Smooth muscle cell of the umbilical artery (primary cell): ENCODE measurements at places on chromosomes 2 and 18. TPM values are rescaled to one million over a fixed set of nuclear protein-coding genes. Genes with fewer than 3 reads are reported as not detected.

The TGIF1 gene
- total RNA-seq = 129 and 143 TPM in 2 replicates

The IER3IP1 gene
- 22.3 and 24.7 TPM in 2 replicates for total RNA-seq

The FSHR gene
- total RNA-seq = not detected in 2 replicates

The TLK1 gene
- 19.0 and 29.6 TPM in 2 replicates for total RNA-seq

The NIF3L1 gene
- 18.7 and 21.7 TPM in 2 replicates for total RNA-seq

The GRHL1 gene
- total RNA-seq = 0.09 and 0.59 TPM in 2 replicates

The HK2 gene
- total RNA-seq = 51.7 and 62.4 TPM in 2 replicates

The IL1B gene
- 159 and 281 TPM in 2 replicates for total RNA-seq

The DPP10 gene
- total RNA-seq = 0.74 and 1.5 TPM in 2 replicates

The CPSF3 gene
- 63.5 and 99.2 TPM in 2 replicates for total RNA-seq

The TNFRSF11A gene
- under 0.01 and 0.14 TPM in 2 replicates for total RNA-seq

The OTX1 gene
- not detected in 2 replicates for total RNA-seq

The RNF149 gene
- total RNA-seq = 43.0 and 49.9 TPM in 2 replicates

The ZNF236 gene
- 9.9 and 15.4 TPM in 2 replicates for total RNA-seq

The SRD5A2 gene
- total RNA-seq = not detected in 2 replicates

The AGXT gene
- total RNA-seq = not detected in 2 replicates

The ANKRD30BL gene
- not detected in 2 replicates for total RNA-seq

The CCDC141 gene
- total RNA-seq = not detected in 2 replicates

The NEU2 gene
- total RNA-seq = not detected in 2 replicates

The IL1RL2 gene
- 0.30 and 0.42 TPM in 2 replicates for total RNA-seq

The ATF2 gene
- total RNA-seq = 39.5 and 45.8 TPM in 2 replicates

The WNT6 gene
- not detected in 2 replicates for total RNA-seq

The ALPP gene
- not detected in 2 replicates for total RNA-seq

The INHA gene
- total RNA-seq = 0.55 TPM in 1 of 2 replicates, not detected in the other

The KCNF1 gene
- not detected in 2 replicates for total RNA-seq

The IMP4 gene
- 70.7 and 98.1 TPM in 2 replicates for total RNA-seq

The FLACC1 gene
- total RNA-seq = 0.89 and 1.7 TPM in 2 replicates

The C2orf78 gene
- not detected in 2 replicates for total RNA-seq

The FHL2 gene
- 82.8 and 193 TPM in 2 replicates for total RNA-seq

The IL1R2 gene
- not detected in 2 replicates for total RNA-seq

The FSIP2 gene
- total RNA-seq = 0.05 TPM in 1 of 2 replicates, not detected in the other

The ITSN2 gene
- 19.9 and 29.1 TPM in 2 replicates for total RNA-seq

The FTCDNL1 gene
- total RNA-seq = 1.5 and 1.8 TPM in 2 replicates

The NAGK gene
- 57.3 and 61.8 TPM in 2 replicates for total RNA-seq

The POTEJ gene
- not detected in 2 replicates for total RNA-seq

The KCNJ13 gene
- 0.14 and 2.7 TPM in 2 replicates for total RNA-seq

The MCM6 gene
- total RNA-seq = 7.7 and 23.6 TPM in 2 replicates

The KCNG2 gene
- not detected in 2 replicates for total RNA-seq

The RGPD8 gene
- 18.4 and 22.1 TPM in 2 replicates for total RNA-seq

The SOX11 gene
- 8.9 and 11.9 TPM in 2 replicates for total RNA-seq

The L3MBTL4 gene
- not detected in 2 replicates for total RNA-seq

The MYCN gene
- not detected in 2 replicates for total RNA-seq
